Left renal cortex interstitium (tissue), 4 donors: ENCODE measurements at places on chromosomes 11 and 22.

DNA sequence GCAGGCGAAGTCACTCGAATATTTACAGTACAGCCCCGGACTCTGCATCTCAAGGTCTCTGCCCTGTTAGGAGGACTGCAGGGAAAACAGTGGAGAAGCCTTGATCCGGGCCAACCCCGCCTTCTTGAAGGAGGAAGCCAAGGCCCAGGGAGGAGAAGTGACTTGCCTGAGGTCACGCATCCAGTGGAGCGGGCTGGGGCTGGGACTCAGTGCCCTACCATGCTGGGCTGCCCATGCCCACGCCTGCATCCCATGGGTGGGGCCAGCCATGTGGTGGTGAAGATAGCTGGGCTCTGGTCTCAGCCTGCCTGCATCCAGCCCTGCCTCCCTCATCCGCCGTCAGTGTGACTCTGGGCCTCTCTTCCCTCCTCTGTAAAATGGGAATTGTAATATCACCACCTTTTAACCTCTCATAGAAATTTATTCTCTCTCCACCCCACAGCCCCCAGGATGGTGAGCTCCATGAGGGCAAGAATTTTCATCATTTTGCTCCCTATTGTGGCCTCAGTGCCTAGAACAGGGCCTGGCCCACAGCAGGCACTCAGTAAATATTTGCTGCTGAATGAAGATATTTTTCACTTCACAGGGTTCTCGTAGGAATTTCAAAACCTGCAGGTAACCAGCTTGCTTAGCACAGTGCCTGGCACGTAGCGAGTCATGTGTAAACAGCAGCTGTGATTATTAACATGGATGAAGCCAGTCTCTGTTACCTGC, 57.3 kb downstream of the OTOG start:
- DNase-seq = no peak

DNA sequence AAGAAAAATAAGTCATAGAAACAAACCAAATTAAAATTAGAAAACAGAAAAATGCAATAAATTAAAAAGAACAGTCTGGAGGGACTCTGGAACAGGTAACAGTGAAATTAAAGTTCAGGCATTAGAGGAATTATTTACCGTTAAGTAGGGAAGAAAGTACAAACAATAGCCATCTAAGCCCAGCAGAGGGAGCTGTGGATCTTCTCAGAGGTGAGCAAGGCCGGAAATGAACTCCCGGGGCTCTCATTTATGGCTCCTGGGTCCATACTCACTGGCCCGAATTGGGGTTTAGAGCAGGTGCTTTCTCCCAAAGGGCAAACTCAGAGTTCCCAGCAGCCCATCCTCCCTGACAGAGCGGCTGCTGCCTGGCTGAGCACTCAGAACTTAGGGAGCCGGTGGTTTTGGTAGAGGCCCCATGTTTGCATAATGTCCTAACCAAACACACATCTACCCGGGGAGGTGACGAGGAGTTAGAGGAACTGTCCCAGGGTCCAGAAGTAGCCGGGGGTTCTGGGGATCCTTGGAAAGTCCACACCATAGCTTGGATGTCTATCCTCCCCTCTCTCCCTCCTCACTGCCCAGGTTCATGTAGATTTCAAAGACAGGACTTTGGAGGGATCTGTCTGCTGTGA, 87.8 kb upstream of the VPREB1 start:
- DNase-seq = no peak

DNA sequence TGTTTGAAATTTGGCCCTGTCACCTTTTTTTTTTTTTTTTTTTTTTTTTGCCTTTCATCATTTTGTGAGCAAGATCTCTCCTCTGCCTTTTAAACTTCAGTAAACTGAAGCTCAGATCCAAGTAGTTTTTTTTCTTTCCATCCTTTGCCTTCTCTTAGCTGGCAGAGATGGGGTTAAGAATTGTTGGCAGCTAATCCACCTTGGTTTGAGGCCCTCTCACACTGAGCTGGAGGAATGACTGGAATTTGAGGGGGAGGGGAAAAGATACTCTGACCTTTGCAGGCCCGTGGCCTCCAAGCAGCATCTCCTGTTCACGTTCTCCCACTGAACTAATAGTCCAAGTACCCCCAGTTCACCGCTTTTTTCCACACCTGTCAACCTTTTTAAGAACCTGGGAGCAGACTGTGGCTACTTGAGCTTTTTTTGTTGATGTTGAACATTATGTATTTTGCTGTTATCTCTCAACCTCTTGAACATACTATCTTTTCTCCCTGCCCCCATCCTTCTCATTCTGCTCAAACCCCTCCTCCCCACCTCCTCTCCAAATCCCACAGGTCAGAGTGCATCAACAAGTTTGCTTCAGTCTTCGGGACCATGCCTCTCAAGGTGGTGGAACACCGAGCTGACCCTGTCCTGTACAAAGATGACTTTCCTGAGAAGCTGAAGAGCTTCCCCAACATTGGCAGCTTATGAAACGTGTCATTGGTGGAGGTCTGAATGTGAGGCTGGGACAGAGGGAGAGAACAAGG, 66.2 kb downstream of the ALX4 start:
- peak; percentile 45 for DNase-seq

- no peak for DNase-seq
These were observed 77.1 kb upstream of the CD82 start for GRCh38 chr11:44488165-44488965.

DNA sequence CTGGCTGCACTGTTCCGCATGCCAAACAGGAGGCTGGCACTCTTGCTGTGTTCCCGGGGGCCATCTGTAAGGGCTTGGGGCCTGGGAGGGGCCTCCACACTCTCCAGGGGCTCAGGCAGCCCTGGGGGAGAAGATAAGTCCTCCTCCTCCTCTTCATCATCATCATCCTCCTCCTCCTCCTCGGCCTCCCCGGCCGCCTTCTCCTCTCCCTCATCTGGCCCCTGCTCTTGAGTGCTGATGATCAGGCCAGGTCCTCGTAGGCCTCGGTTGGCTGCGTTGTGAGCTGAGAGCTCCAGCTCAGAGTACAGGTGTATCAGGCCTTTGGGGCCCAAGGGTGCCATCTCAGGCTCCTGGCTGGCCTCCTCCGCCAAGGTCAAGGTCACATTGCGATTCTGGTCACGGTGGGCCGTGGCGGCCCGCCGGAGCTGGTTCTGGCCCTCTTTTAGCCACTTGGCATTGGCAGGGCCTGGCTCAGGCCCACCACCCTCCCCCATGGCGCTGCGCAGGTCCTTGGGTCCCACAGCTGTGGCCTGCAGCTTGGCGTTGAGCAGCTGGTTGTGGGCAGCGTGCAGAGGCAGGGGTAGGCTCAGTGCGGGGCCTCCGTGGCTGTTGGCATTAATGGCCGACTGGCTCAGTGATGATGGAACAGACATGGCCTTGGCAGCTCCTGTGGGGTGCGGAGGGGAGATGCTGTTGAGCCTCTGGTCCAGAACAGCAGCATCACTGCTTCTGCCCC, 8.0 kb downstream of the APBB1 start:
- no peak for DNase-seq
